ENCODE measurements at places on chromosomes 4 and X.
A peak's percentile ranks its signal among the peaks of the same experiment; 100 is the strongest.

DNA sequence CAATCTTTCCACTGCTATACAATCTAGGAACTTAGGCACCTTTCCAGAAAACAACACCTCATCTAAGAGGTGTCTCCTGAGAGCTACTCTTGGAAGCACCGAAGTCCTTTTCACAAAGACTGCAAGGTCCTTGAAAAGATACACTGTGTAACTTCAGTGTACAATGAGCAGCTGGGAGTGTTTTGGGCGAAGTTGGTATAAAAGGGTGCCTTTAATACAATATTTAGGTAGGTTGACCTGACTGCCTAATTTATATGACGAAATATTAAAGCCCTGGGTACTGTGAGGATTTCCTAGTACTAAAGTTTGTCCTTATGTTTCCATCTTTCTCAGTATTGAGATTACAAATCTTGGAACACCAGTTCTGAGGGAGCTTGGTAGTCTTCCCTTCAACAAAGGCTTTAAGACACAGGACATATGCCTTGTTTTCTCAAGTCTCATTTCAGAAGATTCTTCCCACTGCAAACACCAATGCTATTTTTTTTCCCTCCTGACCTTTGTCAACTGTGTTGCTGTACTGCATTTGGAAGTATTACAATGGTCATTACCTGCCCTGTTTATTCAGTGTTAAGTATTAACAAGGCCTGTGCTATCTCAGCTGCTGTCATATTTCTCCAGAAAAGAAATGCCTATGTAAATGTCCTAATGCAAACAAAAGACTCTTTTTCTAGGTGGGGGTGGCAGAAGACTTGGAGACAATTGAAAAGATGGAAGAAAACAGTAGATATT lies 134.2 kb downstream of the MAML3 start:
- no peak for DNase-seq

DNA sequence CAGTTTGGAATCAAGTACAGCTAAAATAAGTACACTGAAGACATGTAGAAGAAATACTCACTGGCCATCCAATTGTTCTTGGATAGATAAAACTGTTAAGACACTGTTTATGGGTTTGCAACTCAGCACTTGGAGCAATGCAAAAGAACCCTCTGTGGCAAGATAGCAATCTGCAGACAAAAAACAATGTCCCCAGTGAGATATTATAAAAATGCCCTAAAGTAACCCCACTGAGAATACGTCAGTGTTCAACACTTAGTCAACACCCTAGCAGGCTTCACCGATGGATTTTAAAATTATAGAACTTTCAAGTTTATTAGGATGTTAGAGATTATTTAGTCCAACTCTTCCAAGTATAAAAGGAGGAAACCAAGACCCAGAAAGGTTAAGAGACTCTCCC lies 47.5 kb upstream of the NDP start:
- DNase-seq = peak; percentile 41

DNA sequence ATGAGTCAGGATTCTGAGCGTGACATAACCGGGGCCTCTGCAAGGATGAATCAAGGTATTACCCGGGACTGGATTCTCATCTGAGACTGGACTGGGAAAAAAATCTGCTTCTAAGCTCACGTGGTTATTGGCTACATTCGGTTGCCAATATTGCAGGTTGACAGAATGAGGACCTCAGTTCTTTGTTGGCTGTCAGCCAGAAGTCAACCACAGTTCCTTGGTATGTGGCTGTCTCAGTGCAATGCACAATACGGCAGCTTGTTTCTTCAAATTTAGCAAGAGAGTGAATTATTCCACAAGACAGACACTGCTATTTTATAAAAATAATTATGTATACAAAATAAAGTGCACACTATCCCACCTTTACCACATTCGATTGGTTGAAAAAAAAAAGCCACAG lies 424.2 kb downstream of the KLHL4 start:
- DNase-seq = no peak

GRCh38 chr4:1490654-1491327 lies 84.5 kb upstream of the NKX1-1 start:
- no peak for DNase-seq

- no peak for DNase-seq
These were observed 791.6 kb downstream of the TRIML1 start for GRCh38 chr4:188930822-188931221.

DNA sequence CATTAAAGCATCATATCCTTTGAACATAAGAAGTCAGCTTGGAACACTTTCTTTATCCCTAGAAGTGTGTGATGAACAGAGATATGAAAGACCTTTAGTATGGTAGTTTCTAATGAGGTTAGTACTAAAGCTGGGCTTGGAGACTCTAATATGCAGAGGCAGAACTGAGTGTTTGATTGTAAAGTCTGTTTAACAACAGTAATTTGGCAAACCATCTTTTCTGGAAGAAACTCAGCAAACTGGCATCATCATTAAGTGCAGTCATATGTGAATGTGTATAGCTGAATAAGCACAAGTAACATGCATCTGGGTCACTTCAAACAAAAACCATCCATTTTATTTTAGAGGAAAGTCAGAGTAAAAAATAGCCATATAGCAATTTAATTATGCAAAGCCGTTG lies 385.9 kb upstream of the MAD2L1 start:
- no peak for DNase-seq

GRCh38 chrX:2677764-2678163 lies 13.3 kb upstream of the CD99 start:
- peak; percentile 76 for DNase-seq

GRCh38 chr4:188246488-188246887 lies 107.2 kb downstream of the TRIML1 start:
- DNase-seq = no peak

- no peak for DNase-seq
These were observed 8.3 kb upstream of the TMEM154 start for GRCh38 chr4:152687974-152688599.

DNA sequence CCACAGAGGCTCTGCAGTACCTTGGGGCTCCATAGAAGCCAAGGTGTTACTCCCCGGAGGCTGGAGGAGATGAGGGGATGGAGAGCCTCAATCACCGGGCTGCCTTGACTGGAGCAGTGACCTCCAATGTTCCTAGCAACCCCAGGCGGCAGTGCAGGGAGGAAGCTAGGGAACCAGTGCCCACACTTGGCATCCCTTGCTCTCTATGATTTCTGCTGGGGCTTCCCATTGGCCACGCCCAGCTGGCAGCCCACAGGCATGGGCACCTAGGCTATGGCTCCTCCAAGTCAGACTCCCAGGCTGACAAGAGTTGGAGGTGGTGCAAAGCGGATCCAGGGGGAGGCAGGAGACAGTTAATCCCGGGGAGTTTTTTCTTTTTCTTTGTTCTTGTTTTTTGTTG lies 229.7 kb downstream of the EVC2 start:
- no peak for DNase-seq

DNA sequence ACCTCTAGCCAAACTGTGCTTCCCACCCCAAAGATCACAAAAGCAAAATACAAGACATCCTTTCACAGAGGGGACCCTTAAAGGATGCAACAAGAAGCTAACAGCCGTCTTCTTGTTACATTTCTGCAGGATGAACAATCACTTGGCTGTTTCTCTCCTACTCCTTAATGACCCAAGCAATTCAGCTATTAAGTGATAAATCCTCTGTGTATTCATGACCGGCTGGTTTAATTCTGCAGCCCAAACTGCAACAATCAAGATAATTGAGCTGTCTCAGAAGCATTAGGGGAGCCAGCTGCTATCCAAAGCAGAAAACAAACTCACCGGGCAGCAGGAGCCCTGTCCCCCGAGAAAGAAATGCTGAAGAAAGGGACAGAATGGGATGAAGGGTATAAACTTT lies 85.9 kb upstream of the ACSL4 start:
- peak; percentile 72 for DNase-seq
